Right lobe of liver (tissue), 6 donors: ENCODE measurements at places on chromosomes 3 and 15. TPM values are rescaled to one million over a fixed set of nuclear protein-coding genes. Genes with fewer than 3 reads are reported as not detected.

GCHFR gene
- total RNA-seq, result 136 TPM

ZNF662 gene
- 4.1 TPM for total RNA-seq

LYZL4 gene
- not detected for total RNA-seq

RETNLB gene
- not detected for total RNA-seq

TMEM207 gene
- not detected for total RNA-seq

KNG1 gene
- total RNA-seq, result 1,149 TPM

SHF gene
- total RNA-seq, result 15.3 TPM

CFAP92 gene
- not detected for total RNA-seq

LMOD3 gene
- total RNA-seq, result not detected
